ENCODE measurements at places on chromosomes 6 and 20. TPM values are rescaled to one million over a fixed set of nuclear protein-coding genes. Genes with fewer than 3 reads are reported as not detected.

CD109 gene
- total RNA-seq, result 1.3 TPM

KIFC1 gene
- total RNA-seq, result 8.7 TPM

DNA sequence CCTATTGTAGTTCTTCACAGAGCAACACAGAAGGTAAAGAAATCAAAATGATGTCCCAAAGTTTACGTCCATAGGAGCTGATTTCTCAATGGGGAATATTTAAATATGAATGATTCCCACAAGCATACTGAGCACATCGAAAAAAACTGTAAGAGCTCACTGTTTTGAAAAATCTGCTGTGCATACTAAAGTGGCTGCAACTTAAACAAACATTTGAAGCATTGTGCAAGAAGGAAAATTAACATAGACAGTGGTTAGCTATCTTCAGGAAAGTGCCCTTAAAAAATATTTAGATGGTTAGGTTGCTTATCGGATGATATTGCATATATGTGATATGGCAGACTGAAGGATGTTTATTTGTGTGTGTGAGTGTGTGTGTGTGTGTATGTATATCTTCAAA lies 747.6 kb downstream of the RFPL4B start:
- no peak overlapping the region for H3K27ac ChIP-seq
- H3K4me3 ChIP-seq, result no peak overlapping the region
- no peaks in the 10 kb centered on the region for H3K36me3 ChIP-seq
- no peaks in the 10 kb centered on the region for H3K4me1 ChIP-seq
- H3K27me3 ChIP-seq, result no peaks in the 10 kb centered on the region
- DNase-seq, result no peak

SS18L1 gene
- total RNA-seq, result 21.0 TPM

EBF4 gene
- total RNA-seq, result 1.8 TPM

- no peak overlapping the region for H3K27ac ChIP-seq
- H3K27me3 ChIP-seq, result no peaks in the 10 kb centered on the region
- no peak overlapping the region for H3K4me3 ChIP-seq
- no peaks in the 10 kb centered on the region for H3K4me1 ChIP-seq
- DNase-seq, result no peak
Observed at GRCh38 chr6:115909923-115910546, 150.7 kb downstream of the FRK start.

DNA sequence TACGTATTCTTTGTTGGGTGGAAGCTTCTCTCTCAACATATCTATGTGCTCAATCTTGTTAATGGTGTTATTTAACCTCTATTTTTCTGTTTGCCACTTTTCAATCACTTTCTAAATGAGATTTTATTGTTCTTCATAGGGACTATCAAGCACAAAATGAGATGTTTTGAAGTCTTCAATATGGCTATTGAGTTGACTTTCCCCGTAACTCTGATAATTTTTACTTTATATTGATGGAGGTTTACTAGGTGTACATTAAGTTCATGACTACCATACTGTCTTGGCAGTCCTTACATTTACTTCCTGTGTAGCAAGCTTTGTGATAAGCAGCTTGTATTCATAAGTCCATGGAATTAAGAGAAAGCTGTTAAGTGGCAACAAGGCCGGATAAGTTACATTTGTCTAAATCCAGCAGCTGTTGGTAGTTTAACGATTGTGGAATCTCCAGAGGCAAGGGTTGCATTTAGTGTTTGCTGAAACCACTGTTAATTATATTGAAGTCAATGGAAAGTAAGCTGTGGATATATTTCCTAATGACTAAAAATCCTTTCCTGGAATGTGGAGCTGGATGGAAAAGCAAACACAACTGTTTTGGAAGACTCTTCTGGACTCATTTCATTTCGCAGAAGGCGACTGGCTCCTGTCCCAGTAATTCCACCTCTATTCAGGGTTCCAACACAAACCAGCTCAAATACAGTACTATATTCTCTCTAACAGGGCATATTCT lies 57.3 kb upstream of the SMIM29 start:
- peaks cover 2% of the 10 kb centered on the region for H3K36me3 ChIP-seq
- no peak overlapping the region for H3K27ac ChIP-seq
- H3K4me1 ChIP-seq, result no peaks in the 10 kb centered on the region
- DNase-seq, result no peak
- no peaks in the 10 kb centered on the region for H3K27me3 ChIP-seq
- H3K4me3 ChIP-seq, result no peak overlapping the region

DNA sequence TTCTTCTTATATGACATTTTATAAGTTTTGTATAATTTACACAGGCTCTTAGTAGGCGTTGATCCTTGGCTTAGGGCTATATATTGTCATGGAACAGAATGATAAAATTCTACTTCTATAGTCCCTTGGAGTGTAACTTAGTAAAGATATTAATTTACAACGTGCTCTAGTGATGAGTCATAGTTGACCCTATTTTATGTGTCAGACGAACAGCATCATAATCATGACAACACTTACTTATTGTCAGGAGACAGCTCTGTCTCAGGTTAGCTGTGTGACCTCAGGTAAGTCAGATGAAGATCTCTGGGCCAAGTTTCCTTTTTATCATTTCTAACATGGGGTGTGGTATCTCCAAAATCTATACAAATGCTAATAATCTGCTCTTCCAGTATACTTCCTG lies 473.5 kb downstream of the UTRN start:
- DNase-seq, result no peak
- H3K4me1 ChIP-seq, result no peaks in the 10 kb centered on the region
- H3K4me3 ChIP-seq, result no peak overlapping the region
- no peaks in the 10 kb centered on the region for H3K27me3 ChIP-seq

All from CD4-positive, CD25-positive, alpha-beta regulatory T cell (primary cell).